ENCODE measurements at places on chromosomes 7 and 10.
A peak's percentile ranks its signal among the peaks of the same experiment; 100 is the strongest.

DNA sequence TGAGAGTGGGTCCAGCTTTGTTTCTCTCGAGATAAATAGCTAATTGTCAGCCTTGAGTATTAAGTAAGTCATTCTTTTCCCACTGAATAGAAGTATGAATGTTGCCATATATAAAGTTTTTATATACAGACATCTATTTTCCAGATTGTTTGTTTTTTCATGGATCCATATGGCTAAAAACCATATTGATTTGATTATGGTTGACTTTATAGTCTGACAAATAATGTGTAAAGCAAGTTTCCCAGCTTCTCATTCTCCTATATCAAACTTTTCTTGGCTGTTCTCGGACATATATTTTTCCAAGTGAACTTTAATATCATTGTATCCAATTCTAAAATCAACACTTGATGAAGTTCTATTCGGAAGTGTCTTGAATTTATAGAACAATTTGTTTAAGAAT lies 352.4 kb upstream of the MEOX2 start:
- DNase-seq: no peak

- DNase-seq: no peak
These were observed 445.8 kb downstream of the RPS24 start for GRCh38 chr10:78479467-78479866.

GRCh38 chr7:8781166-8781565 lies 347.8 kb downstream of the NXPH1 start:
- DNase-seq: no peak

DNA sequence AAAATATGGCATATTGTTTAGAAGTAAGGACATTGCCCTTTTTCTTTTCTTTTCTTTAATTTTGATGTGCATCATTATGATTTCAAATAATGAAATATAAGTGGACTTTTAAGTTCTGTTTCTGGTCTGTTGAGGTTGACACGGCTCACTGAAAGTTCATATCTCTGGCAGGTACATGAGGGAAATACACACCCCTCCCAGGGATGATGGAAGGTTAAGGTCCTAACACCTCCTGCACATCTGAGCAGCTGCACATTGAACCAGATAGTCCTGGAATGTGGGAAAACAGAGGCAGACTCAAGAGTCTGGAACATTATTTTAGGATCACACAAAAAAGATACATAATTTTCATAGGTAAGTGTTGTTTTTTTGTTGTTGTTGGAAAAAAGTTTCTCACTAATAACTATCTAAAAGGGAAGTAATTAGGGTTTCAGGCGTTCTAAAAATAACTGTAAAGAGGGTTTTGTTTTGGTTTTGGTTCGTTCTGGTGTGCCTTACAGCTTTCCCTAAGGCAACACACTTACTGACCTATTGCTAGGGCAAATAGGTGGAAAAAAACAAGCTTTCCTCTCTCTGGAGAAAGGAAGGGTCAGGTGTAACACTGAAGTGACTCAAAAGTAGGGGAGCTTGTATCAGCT lies 201.2 kb upstream of the PRKCQ start:
- DNase-seq: peak; percentile 33

DNA sequence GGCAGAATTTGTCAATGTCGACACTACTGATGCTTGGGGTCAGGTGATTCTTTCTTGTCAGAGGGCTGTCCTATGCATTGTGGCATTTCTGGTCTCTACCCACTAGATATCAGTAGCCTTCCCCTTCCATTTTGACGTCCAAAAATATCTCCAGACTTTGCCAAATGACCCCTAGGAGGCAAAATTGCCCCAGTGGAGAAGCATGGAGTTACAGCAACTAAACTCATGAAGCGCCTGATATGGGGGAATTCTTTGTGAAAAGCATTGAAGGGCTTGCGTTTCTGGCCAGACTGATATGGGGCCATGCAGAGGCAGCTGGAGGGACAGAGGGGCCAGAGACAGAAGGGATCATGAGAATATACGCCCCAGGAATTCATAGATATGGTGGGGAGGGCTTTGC lies 43.6 kb downstream of the ADRB1 start:
- DNase-seq: no peak

- no peak for DNase-seq
These were observed 562.9 kb downstream of the GFRA1 start for GRCh38 chr10:115710136-115710535.

- DNase-seq: no peak
These were observed 93.8 kb upstream of the GNA12 start for GRCh38 chr7:2937701-2938513.

DNA sequence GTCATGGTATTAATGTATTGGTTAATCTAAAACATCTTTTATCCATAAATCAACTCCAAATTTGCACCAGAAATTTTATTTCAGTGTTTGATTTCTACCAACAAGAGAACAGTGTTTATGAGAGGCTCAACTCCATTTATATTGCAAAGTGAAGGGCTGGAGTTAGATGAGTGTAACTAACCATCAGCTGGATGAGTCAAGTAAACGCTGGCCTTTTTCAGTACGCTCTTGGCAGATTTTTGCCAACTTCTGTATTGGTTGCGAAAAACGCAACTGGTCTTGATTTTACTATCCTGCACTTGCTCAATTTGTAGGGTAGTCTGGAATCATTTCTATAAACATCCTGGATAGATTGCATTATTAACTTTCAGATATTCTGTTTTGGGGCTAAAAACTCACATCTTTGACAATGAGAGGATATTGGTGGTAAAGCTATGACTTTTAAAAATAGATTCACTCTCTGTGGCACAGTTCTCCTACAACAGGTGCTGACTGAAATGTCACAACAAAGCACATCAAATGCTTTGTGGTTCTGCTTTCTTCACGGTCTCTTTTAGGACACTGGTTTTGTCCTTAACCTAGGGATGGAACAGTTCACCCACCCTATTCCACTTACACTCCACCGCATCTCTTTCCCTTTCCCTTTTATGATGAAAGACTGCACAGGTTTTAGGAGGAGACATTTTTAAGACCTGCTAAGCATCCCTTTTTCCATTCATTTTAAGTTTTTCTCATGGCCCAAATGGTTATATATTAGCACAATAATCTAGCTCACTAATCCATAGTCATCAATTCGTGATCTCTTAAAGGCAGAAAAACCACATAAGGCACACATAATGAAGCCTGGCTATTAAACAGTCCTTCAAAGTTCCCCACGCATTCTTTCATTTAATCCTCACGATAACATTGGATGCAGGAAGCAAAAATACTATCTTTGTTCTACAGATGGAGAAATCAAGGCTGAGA lies 12.8 kb downstream of the CACNA2D1 start:
- no peak for DNase-seq

GRCh38 chr7:79176859-79177477 lies 276.5 kb downstream of the MAGI2 start:
- peak; percentile 23 for DNase-seq

DNA sequence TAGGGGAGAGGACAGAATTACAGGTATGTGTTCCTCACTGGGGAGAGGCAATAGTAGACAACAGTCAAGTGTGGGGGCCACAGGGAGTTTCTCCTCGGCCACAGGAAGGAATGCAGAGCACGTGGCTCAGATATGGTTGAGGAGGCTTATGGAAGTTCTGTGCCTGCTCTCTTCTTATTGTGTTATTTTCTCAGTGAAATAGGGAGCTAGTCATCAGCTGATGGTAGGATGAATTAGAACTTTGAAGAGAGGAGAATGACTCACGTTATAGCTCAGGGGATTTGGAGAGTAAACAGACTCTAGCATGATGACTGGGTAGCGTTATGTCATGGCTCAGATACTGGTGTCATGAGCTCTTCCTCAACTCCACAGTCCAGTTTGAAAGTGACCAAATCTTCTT lies 308.3 kb upstream of the IGFBP3 start:
- DNase-seq: no peak

GRCh38 chr10:20302033-20302432 lies 485.8 kb downstream of the PLXDC2 start:
- DNase-seq: no peak

DNA sequence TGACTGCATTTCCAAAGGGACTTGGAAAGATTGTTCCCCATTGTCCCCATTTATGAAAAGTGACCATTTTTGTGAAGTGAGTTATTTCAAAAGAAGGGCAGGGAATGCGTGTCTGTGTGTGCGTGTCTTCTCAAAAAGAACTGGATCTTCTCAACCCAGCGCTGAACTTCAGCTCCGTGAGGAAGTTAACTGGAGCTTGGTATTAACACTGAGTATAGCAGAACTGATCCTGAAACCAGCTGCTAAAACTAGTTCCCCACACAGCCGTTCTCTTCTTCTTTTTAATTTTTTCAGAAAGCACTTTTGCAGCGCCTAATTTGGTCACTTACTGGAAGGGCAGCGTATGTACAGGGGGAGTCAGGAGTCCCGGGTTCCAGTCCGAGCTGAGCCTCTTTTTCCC lies 45.8 kb upstream of the PLEKHA1 start:
- no peak for DNase-seq

DNA sequence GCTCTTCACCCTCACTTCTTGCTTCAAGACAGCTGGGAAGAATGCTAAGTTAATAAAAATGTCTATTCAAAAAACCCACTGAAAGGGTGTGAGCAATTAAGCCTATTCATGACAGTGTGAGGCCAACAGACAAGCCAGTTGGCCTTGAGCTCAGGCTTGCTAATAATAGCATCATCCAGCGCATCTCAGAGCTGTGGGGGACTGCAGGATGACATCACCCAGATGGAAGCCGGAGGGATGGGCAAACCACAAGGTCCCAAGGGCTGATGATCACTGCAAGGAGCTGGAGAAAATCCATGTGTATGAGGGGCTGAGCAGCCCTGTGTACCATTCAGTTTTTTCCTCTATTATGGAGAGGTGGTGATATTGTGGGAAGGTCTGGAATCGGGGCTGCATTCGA lies 770.4 kb downstream of the TNS3 start:
- no peak for DNase-seq

- DNase-seq: no peak
These were observed 21.5 kb downstream of the LAMB1 start for GRCh38 chr7:107981466-107981865.

DNA sequence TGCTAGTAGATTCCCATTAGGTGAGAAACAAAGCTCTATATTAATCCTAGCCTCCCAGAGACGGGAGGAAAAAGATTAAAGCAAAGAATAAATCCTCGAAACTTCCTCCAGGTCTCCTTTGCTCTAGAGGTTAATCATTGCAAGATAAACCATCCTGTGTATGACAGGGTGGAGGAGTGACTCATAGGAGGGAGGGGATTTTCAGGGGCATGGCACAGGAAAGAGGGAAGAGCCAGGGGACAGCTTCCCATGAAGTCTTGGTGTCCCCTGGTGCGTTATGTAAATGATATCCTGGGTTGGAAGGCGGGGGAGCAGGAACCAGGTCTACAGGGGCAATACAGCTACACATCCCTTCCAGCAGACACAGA lies 780 bp downstream of the CYP3A5 start:
- DNase-seq: no peak

DNA sequence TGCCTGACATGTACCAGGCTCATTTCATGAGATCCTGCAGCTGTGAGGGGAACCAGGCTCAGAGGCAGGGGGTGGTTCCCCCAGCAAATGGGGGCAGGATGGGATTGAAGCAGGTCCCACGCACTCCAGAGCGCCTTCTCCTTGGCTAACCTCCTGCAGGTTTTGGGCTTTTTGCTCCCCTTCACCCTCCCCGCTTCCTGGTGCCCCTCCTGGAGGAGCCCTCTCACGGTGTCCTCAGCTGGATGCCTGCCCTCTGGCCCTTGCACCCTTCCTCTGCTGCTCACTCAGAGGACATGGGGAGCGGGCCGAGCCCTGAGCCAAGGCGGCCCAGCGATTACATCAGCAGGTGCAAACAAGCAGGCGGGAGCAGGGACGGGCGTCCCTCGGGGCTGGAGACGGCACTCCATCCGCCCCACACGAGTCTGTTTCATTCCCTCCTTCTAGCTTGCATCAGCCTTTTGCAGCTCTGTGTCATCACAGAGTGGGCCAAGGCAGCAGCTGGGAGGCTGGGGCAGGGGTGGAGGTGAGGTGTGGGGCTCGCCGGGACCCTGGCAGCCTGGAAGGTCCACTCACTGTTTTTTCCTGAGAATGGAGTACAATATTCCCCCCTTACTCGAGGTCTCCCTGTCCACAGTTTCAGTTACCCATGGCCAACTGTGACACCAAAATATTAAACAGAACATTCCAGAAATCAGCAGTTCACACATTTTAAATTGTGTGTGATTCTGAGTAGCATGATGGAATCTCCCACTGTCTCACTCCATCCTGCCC lies 52.7 kb upstream of the SLC29A3 start:
- no peak for DNase-seq

- DNase-seq: no peak
These were observed 24.2 kb downstream of the SH2D4B start for GRCh38 chr10:80561950-80562349.

GRCh38 chr10:69218831-69219230 lies 1.3 kb upstream of the HKDC1 start:
- no peak for DNase-seq

DNA sequence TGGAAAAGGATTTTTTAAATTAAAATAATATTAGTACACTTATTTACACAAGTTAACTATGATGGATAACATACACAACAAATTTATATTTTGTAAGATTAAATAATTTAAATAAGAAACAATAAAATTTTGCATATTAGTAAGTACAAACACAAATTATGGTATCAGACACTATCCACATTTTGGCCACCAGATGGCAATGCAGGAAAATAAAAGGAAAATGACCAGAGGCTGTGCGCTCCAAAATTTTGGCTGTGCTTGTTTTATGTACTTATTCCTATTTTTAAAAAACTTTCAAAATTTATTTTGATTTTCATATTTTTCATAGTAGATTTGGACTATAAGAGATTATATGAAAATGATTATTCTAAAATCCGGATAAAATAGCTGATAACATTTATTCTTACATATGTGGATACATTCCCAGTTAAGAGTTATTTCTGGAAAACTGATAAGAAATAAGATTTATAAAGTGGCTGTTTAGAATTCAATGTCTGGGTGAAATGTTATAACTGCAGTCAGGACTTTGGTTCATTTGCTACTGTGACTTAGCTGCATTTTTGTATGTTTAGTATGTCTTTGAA lies 274.7 kb upstream of the HGF start:
- DNase-seq: peak; percentile 57

GRCh38 chr10:6314620-6315205 lies 112.0 kb downstream of the PFKFB3 start:
- no peak for DNase-seq

DNA sequence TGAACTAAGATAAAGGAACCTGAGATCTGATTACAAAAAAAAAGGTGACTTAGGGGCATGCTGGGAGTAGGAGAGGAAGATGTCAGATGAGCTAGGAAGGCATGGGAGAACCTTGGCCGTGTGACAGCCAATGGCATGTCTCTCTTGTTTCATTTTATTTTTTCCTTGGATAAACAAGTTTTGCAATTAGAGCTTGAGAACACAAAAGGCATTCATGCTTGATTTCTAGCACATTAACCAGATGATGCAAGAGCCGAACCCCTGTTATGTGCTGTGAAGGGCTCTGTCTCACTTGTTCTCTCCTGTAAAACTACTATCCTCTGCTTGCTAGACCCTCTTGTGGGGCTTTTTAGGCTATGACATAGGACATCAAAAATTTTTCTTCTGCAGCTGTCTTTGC lies 134.3 kb upstream of the ASAH2 start:
- DNase-seq: no peak
